ENCODE measurements at places on chromosomes 4 and X.

- DNase-seq: no peak
Observed at GRCh38 chr4:182231080-182231479, 12.1 kb upstream of the TENM3 start.

DNA sequence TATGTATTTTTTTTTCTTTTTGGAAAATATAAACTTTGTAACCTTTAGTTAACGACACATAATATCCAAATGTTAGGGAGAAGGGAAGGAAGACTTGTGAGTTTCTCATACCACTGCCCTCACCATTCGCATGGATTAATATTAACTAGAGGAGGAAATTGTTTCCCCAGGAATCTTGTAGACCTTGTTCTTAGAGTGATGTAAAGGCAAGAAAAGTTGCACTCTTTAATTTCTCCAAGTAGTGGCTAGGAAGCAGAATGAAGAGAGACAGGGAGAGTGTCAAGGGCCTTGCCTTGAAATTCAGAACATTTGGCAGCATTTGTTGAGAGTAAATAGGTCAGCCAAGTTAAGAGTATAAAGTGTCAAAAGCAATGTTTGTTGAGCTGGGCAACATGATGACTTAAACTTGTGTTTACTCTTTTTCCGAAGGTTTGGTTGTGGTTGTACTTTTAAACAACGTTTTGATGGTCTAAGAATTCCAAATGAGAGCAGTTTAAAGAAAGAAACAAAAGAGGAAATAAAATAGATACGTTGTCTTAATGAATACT lies 105.7 kb downstream of the TENM3 start:
- no peak for DNase-seq

DNA sequence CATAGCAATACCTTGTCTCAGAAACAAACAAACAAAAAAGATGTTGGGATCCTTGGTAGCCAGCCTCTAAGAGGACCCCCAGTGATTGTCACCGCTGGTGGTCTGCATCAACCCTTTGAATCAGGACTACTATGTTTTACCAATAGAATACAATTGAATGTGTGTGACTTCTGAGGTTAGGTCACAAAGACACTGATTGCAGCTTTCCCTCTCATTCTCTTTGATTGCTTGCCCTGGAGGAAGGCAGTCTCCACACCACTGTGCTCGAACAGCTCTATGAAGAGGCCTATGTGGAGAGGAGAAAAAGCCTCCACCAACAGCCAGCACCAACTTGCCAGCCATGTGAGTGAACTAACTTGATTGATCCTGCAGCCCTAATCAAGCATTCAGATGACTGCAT lies 2.8 kb upstream of the SMIM14 start:
- DNase-seq: no peak

DNA sequence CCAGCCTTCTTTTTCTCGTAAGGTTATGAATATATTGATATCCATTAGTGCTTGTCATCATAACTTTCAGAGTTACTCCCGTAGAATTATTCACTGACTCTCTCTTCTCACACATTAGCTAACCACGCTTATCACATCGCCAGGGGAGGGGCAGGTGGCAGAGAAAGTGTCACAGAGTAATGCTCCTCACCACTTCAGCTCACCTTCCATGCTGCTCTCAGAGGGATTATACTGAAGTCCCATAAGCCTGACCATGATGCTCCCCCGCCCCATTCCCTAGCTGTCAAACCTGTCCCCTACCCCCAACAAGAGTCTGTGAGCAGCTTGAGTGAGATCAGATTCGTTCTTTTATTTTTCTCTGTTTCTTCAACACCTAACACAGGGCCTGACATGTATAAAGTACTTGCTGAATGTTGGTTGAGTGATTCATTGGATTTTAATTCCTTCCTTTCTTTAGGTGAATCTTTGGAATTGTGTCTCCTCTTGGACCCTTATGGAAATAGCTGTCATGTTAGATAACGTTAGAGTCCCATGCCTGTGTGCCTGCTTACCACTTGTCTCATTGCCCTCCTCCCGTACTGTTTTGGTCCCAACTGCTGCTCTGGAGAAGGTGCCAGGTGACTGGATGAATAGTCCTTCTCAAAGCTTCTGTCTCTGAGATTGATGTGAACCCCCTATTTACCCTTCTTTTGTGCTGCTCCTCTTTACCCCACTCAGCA lies 55.1 kb downstream of the RS1 start:
- DNase-seq: no peak

GRCh38 chr4:152028131-152028530 lies 267.3 kb upstream of the GATB start:
- DNase-seq: no peak

DNA sequence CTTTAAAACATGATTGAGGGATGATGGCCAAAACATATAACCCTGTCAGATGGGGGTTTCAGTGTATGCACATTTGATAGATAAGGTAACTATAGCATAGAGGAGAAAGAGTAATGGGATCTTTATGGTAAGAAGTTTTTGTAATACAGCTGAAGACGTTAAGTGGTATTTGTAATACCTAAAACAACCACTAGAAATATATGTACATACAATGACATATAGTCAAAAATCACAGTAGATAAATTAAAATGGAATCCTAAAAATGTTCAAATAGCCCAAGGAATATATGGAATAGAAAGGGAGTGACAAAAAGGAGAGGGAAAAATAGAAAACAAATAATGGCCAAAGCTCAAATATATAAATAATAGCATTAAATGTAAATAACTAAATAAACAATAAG lies 371.3 kb upstream of the FSTL5 start:
- no peak for DNase-seq

DNA sequence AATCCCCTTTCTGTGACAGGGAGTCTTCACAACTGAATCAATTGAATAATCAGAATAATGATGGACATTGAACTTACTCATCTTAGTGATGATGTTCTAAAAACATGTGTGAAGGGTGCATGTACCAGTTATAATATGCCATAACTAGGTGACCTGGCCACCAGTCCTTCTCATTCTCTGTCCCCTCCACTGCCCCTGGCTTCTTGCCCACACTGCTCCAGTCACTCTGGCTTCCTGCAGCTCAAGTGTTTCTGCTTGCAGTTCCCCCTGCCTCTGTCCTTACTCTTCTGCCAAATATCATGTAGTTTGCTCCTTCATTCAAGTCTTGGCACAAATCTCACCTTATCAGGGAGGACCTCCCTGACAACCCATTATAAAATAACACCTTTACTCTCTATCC lies 168.1 kb upstream of the SLC7A11 start:
- DNase-seq: no peak

DNA sequence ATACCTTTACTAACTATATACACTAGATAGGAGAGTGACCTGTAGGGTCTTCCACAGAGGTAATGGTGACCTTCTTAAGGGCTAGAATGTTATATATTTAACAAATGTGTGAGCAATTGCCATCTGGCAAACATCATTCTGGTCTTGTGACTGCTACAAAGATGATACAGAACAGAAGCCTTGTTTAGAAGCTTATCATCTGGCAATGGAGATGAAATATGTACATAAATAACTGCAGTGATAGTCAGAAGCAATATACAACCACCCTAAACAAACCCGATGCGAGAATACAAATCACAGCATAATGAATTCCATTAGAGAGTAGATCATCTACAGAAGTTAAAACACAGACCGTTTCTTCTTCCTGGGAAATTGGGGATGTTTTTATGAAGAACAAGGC lies 952.7 kb upstream of the SLIT2 start:
- DNase-seq: no peak

DNA sequence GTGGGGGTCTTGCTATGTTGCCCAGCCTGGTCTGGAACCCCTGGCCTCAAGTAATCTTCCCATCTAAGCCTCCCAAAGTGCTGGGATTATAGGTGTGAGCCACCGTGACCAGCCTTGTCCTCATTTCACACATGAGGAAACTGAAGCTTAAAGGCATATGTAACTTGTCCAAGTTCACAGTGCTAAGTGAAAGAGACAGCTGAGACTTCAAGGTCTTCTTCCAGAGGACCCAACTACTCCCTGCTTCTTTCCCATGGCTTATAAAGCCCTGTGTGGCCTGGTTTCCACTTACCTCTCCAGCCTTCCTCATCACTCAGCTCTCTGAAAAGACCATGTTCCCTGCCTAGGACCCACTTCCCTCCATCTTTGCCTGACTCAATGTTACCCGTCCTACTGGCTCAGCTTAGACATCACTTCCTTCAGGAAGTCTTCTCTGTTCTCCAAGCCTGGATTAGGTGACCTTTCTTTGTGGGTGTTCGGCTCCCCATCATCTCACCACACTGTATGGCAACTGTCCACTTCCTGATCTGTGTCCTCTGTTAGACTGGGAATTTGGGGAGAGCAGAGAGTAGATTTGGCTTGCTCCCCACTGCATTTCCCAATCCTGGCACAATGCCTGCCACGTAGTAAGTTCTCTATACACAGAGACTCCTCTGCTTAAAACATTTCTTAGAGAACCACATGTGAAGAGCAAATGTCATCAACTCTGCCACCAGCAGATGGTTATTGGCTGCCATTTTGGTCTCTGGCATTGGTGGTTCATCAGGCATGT lies 30.4 kb upstream of the LAMP2 start:
- DNase-seq: no peak
